ENCODE measurements at places on chromosomes 5 and 9. TPM values are rescaled to one million over a fixed set of nuclear protein-coding genes. Genes with fewer than 3 reads are reported as not detected.
A peak's percentile ranks its signal among the peaks of the same experiment; 100 is the strongest.

Gene ERAP2
- 44.8 TPM for total RNA-seq

Gene REXO4
- total RNA-seq, result 26.3 TPM

Gene FST
- 0.65 TPM for total RNA-seq

Gene SPATA31D4
- total RNA-seq, result not detected

Gene SPINK13
- not detected for total RNA-seq

Gene MXD3
- total RNA-seq, result 33.4 TPM

Gene STKLD1
- total RNA-seq, result 0.69 TPM

Gene MOB3B
- 0.38 TPM for total RNA-seq

Gene NR2F1
- not detected for total RNA-seq

Gene OBP2B
- not detected for total RNA-seq

Gene IL13
- 13.0 TPM for total RNA-seq

- no peaks in the 10 kb centered on the region for H3K36me3 ChIP-seq
- DNase-seq, result no peak
- no peaks in the 10 kb centered on the region for H3K27me3 ChIP-seq
These were observed 306.2 kb downstream of the SEMA5A start for GRCh38 chr5:9239626-9240025.

DNA sequence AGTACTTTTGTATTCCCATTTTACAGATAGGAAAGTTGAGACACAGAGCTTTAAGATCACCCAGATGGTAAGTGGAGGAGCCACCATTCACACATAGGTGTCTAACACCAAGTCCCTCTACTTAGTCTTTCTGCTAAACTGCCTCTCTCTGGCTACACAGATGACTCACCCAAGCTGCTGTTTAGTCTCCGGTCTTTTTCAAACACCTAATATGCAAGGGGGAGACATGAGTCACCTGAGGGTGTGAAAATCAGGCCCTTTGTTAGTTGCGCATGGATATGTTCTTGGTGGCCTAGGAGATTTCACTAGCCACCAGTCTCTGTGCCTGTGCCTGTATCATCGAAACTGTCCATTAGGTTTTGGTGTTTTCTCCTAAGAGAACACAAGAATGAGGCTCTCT, 117.8 kb downstream of the MAST4 start:
- no peak overlapping the region for H3K27ac ChIP-seq
- DNase-seq, result no peak
- H3K4me3 ChIP-seq, result no peak overlapping the region

DNA sequence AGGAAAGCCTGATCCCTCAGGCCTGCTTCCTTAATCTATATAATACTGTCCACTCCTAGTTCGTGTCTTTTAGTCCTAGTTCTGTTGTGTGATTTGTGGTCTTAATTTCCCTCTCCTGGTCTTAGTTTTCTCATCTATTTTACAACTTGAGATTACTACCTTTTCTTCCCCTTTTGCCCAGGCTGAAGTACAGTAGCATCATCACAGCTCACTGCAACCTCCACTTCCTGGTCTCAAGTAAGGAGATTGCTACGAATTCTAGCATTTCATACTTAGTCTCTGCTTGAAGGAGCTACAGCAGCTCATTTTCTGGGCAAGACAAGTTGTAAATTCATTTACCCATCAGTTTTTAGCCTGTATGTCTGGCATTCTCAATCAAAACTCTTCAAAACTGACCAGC, 5.5 kb downstream of the TRIM32 start:
- no peak for DNase-seq
- no peak overlapping the region for H3K4me3 ChIP-seq
- peaks cover 69% of the 10 kb centered on the region for H3K4me1 ChIP-seq
- no peaks in the 10 kb centered on the region for H3K27me3 ChIP-seq

DNA sequence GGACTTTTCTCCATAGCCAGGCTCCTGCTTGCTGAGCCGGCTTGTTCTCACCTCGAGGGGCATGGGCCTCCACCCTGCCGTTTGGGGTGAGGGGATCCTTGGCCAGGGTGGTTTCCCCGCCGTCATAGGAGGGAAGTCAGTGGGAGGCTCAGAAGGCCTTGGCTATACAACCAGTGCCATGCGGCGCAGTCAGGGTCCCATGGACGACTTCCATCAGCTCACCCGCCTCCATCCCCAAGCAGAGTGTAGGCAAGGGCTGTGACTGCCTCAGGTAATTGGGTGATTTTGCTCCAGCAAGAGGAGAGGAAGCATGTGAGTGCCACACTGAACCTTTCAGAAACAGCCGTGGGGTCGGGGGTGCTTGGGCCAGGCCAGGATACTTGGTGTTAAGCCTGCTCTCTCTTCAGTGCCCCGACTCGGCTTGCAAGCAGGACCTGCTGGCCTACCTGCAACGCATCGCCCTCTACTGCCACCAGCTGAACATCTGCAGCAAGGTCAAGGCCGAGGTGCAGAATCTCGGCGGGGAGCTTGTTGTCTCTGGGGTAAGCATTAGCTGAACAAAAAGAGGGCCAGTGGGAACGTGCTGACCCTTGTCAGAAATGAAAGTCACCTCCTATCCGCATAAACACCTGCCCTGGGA, 57.2 kb upstream of the LRRTM2 start:
- peaks cover 1% of the 10 kb centered on the region for H3K36me3 ChIP-seq
- H3K27ac ChIP-seq, result no peak overlapping the region
- DNase-seq, result no peak
- H3K4me3 ChIP-seq, result no peak overlapping the region
- no peaks in the 10 kb centered on the region for H3K4me1 ChIP-seq

GRCh38 chr5:139653616-139654015, 5.5 kb downstream of the CXXC5 start:
- peaks cover 23% of the 10 kb centered on the region for H3K4me1 ChIP-seq
- no peak for DNase-seq
- no peak overlapping the region for H3K4me3 ChIP-seq
- no peaks in the 10 kb centered on the region for H3K36me3 ChIP-seq
- H3K27me3 ChIP-seq, result peaks cover 36% of the 10 kb centered on the region
- no peak overlapping the region for H3K27ac ChIP-seq

DNA sequence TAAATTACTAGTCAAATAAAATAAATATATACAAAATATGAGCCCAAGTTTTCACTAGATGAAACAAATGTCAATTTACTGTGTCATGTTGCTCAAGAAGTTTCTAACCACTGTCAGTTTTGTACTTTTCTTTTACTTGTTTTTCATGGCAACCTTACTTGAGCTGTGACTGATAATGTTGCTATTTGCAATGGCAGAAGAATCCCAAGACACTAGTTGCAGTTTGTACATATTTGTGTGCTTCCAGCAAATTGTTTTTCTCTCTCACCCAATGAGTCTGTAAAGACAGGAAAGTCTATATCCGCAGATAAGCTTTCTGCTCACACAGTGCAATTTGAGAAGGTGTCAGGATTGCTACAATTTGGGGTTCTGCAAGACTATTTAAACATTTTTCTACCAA, 338.6 kb upstream of the PCSK5 start:
- no peaks in the 10 kb centered on the region for H3K27me3 ChIP-seq
- DNase-seq, result no peak
- no peak overlapping the region for H3K27ac ChIP-seq
- H3K4me3 ChIP-seq, result no peak overlapping the region
- no peaks in the 10 kb centered on the region for H3K4me1 ChIP-seq

- peak overlapping the region; percentile 62 for H3K4me3 ChIP-seq
- no peaks in the 10 kb centered on the region for H3K36me3 ChIP-seq
- no peak for DNase-seq
These were observed 19.8 kb upstream of the NTNG2 start for GRCh38 chr9:132141948-132142594.

DNA sequence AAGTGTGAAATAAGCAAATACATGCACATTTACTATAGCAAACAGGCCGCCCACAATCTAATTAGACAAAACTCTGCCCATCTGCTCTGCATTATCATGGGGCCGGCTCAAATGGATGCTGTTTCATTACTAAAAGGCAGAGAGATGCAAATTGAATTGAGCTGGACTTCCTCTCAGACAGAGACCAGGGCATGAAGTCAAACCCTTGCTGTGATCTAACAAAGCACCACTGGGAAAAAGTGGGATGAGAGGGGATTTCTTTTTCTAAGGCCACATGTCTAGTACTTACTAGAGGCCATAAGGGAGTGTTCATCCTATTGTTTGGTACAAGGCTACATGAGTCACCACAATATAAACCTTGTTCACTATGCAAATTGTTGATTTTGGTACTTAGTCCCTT, 614.7 kb downstream of the ISL1 start:
- H3K4me1 ChIP-seq, result no peaks in the 10 kb centered on the region
- H3K27ac ChIP-seq, result no peak overlapping the region
- no peaks in the 10 kb centered on the region for H3K27me3 ChIP-seq
- DNase-seq, result no peak
- no peaks in the 10 kb centered on the region for H3K36me3 ChIP-seq

DNA sequence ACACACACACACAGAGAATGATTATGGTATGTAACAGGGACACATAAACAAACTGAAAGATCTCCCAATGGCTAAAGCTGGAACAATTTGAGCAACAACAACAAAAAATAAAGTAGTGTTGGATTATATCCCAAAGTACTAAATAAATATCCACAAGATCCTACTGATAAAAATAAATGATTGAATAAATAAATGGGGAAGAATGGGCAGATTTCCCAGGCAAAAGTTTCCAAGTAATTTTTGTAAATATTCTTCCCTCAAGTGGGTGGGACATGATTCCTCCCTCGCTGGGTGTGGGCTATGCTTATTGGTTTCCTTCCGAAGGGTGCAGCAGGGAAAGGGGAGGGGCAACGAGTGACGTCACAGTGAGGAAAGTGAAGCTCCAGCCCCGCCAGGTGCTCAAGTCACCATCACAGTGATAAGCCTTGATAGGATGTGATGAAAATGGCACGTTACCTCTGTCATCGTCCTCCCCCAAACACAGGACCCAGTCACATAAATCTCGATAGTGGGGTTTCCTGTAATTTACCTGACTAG, 295.3 kb downstream of the DRD1 start:
- H3K27ac ChIP-seq, result no peak overlapping the region
- H3K4me3 ChIP-seq, result no peak overlapping the region
- H3K36me3 ChIP-seq, result peaks cover 2% of the 10 kb centered on the region
- no peak for DNase-seq
- peaks cover 3% of the 10 kb centered on the region for H3K27me3 ChIP-seq
- H3K4me1 ChIP-seq, result no peaks in the 10 kb centered on the region

GRCh38 chr5:112025757-112026156, 268.8 kb upstream of the NREP start:
- no peak for DNase-seq
- H3K27me3 ChIP-seq, result no peaks in the 10 kb centered on the region
- H3K4me1 ChIP-seq, result no peaks in the 10 kb centered on the region

GRCh38 chr9:37297592-37297991, 124.9 kb upstream of the GRHPR start:
- H3K4me3 ChIP-seq, result no peak overlapping the region
- peaks cover 71% of the 10 kb centered on the region for H3K4me1 ChIP-seq
- no peak for DNase-seq
- peaks cover 4% of the 10 kb centered on the region for H3K36me3 ChIP-seq
- H3K27me3 ChIP-seq, result no peaks in the 10 kb centered on the region
- no peak overlapping the region for H3K27ac ChIP-seq

DNA sequence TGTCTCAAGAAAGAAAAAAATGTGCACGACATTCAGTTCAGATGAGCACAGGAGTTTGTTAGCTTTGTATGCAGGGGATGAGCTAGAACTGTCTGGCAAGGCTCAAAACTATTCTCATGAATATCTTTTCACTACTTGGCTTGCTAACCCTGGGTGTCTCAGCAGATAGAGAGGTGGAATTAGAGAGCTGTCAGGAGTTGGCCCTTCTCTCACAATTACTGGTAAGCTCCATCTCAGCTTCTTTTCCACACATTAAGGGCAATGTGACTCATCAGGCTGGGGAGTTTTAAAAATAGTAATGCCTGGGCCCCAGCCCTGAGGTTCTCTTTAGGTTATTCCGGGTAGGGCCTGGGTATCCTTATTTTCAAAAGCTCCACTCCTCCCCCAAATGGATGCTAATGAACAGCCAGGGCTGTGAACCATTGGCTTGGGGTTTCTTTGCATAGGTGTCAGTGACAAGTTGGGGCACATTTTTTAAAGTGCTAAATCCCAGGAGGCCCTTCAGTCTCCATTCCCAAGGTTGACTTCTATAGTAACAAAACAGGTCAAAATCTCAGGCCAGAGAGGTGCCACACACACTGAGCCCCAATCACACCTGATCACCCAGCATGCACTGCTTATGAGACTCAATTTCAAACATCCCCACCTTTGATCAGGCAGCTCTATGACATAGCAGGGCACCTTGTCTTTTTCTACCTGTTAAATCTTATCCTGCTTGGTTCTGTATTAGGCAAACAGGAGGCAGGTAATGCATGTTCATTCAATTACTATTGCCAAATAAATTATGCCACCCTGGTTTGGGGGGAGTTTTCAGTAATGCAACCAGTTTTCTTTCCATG, 239.7 kb upstream of the DAP start:
- H3K4me1 ChIP-seq, result no peaks in the 10 kb centered on the region
- H3K4me3 ChIP-seq, result no peak overlapping the region
- peaks cover 2% of the 10 kb centered on the region for H3K27me3 ChIP-seq
- H3K27ac ChIP-seq, result no peak overlapping the region
- no peak for DNase-seq
- no peaks in the 10 kb centered on the region for H3K36me3 ChIP-seq

DNA sequence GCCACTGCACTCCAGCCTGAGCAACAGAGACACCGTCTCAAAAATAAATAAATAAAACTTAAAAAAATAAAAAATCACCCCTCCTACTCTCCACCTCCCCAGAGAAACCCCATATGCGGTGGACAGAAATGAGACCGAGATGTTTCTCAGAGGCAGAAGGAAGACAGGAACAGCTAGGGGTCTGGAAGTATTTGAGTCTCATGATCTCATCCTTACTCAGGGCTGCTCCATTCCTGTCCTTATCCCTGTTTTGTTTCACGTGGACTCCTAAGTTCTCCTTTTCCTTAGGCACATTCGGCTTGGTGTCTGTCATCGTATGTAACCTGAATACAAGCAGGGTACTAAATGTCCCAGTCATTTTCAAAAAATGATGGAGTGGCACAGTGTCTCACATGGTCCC, 76.1 kb downstream of the C9orf50 start:
- H3K36me3 ChIP-seq, result no peaks in the 10 kb centered on the region
- H3K4me3 ChIP-seq, result no peak overlapping the region
- H3K4me1 ChIP-seq, result peaks cover 4% of the 10 kb centered on the region
- no peak overlapping the region for H3K27ac ChIP-seq
- peaks cover 11% of the 10 kb centered on the region for H3K27me3 ChIP-seq

DNA sequence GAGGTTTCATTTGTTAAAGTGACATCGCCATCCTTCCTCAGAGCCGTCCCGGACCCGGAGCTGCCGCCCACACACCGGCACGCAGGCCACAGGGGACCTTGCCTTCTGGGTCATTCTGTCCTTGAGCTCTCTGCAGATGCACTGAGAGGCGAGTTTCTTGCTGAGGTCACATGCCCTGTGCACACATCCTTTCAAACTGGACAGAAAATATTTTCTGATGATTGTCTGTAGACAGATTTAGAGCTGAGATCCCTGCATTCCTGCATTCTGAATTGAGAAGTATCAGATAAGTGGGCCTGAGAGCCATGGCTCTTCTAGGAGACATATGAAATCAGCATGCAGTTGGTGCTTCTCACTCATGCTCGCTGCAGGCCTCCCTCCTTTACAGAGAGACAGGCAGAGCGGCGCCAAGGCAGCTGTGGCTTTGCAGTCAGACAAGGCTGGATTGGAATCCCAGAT, 25.4 kb downstream of the BOD1 start:
- no peak for DNase-seq
- H3K4me3 ChIP-seq, result no peak overlapping the region
- no peaks in the 10 kb centered on the region for H3K4me1 ChIP-seq
- H3K27me3 ChIP-seq, result no peaks in the 10 kb centered on the region

Measured in activated CD4-positive, alpha-beta memory T cell treated with anti-CD3 and anti-CD28 coated beads for 36 hours (primary cell).